ENCODE measurements at places on chromosomes 11 and 22.

DNA sequence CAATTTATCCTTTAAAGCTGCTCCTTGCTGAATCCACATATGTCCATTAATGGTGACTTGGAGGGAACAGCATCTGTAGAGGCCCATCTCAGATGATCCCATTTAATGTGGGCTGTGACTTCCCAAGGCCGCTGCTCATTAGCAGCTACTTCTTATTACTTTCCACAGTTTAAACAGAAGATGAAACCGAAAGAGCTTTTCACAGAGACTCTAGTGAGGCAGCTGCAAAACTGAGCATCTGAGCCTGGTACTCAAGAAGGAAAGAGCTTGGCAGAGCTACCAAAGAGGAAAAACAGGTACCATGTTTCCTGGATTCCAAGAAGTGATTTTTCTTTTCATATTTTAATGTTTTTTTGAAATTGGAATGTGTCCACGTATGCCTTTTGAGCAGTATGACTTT is 110.5 kb upstream of the NARS2 start:
- no peak for DNase-seq

DNA sequence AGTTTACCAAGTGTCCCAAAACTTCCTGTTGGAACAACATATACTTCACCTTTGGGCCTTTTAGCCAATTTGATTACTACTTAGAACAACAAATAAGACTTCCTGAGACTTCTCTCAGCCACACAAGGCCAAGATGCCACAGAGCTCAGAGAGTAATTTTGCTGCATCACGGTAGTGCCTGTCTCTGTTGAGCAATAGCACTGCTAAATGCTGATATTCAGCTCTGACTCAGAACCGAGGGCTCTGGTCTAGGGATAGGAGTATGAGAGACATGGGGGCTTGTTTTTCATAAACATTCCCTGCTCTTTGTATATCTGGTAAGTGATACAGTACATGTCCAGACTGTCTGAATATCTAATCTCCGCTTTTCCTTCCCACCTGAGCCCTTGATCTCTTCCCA is 260.4 kb upstream of the ARHGAP20 start:
- no peak for DNase-seq

- DNase-seq, result no peak
These were observed 221.7 kb downstream of the SNX19 start for GRCh38 chr11:130694488-130695045.

DNA sequence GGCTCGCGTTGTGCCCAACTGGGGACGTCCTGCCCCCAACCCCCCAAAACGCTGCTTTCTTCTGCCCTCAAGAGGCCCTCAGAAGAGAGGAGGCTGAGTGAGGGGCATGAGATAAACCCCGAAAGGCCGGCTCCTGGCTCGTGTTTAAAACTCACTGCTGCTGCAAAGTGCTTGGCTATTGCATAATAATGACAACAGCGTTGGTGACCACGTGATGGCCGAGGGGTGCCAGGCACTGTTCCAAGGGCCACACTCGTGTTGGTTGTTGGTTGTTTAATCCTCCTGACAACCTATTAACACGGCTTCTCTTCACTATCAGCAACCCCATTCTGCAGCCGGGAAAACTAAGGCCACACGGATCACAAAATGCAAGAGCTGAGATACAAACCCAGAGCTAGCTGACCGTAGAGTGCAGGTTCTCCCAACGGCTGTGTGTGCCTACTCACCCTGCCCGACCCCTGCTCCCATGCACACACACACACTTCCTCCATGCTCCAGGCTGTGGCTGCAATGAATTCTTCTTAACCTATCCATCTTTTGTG is 51.0 kb downstream of the ANO1 start:
- no peak for DNase-seq

GRCh38 chr22:32776397-32776796 is 25.1 kb upstream of the TIMP3 start:
- no peak for DNase-seq

DNA sequence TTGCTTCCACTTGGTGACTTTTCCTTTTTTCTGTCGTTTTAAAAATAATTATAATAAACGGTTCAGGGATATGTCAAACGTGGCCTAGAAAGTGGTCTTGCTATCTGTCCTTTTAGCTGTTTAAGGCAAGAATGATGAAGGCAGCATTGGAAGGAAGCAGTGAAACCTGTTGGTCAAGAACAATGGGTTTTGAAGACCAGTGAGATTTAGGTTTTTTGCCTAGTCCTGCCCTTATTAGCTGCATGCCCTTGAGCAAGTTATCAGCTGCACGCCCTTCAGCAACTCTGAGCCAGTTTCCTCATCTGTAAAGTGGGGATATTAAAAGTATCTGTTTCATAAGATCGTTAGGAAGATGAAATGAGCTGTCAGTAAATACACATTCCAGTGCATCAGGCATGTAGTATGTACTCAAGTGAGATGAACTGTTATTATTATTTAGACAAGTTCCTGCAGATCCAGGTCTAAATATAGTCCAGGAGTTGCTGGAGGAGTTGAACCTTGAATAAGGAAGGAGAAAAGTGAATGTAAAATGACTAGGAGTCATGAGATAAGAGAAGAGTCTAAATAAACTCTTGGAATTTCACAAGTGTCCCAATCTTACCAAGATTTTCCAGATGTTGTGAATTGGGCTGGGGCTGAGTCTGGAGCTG is 90.8 kb upstream of the HSD17B12 start:
- no peak for DNase-seq

DNA sequence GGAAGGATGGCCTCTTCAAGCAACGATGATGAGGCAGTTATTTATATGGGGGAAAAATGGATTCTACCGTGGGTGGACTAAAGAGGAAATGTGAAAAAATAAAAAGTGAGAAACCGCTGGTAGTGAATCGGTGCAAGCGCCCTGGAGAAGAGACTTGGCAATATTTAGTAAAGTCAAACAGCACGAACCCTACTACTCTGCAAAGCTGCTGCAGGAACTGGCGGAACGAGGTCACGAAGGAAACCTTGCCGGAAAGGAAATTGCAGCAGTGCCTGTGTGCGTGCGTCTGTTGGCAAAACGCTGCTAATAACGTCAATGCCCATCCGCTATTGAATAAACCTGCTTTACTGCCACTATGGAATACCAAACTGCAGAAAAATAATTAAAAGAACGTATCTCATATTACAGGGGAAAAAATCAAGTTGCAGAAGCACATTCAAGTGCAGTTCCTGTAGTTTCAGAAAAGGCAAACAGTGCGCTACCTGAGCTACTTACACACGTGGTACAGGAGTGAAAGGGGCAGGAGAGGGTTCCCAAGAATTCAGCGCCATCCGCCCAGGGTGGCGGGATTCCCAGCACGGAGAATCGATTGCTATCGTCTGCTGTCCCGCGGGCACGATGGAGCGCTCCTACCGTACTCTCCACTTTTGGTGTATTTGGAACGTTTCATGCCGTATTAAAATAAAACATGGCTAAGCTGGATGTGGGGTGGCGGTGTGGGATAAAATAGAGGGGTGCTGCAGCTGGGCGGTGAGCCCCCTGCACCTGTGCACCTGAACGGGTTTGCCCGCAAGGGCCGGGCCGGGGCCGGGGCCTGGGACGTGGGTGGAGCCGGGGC is 585 bp upstream of the NADSYN1 start:
- DNase-seq, result no peak

GRCh38 chr11:5534046-5534445 is 14.3 kb downstream of the OR52H1 start:
- DNase-seq, result no peak
